ENCODE measurements at places on chromosomes 3 and 15.

- no peak for DNase-seq
Measured at GRCh38 chr3:72993391-72993790, 3.2 kb upstream of the PPP4R2 start.

DNA sequence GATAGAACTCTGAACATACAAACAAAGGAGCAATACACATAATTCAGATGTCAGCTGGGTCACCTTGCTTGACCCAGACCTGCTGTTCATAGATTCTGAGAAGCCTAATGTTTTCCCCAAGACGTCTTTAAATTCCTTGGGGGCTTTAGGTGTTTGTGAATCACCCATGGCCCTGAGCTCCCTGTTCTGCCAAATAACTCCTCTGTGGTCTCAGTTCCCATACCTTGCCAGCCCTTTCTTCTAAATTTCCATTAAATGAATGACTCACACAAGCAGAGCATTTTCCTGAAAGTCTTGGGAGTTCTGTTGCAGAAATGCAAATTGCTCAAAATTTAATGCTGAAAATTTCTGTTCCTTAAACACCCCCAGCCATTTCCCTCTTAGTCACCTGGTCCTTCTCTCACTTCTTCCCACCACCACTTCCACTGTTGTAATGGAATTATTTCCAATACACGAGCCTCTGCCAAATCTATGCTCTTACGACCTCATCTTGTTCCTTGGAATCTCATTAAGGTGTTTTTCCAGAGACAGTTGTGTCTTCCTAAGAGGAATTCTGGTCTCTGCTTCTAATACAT, 33.4 kb upstream of the PSMD6 start:
- no peak for DNase-seq

DNA sequence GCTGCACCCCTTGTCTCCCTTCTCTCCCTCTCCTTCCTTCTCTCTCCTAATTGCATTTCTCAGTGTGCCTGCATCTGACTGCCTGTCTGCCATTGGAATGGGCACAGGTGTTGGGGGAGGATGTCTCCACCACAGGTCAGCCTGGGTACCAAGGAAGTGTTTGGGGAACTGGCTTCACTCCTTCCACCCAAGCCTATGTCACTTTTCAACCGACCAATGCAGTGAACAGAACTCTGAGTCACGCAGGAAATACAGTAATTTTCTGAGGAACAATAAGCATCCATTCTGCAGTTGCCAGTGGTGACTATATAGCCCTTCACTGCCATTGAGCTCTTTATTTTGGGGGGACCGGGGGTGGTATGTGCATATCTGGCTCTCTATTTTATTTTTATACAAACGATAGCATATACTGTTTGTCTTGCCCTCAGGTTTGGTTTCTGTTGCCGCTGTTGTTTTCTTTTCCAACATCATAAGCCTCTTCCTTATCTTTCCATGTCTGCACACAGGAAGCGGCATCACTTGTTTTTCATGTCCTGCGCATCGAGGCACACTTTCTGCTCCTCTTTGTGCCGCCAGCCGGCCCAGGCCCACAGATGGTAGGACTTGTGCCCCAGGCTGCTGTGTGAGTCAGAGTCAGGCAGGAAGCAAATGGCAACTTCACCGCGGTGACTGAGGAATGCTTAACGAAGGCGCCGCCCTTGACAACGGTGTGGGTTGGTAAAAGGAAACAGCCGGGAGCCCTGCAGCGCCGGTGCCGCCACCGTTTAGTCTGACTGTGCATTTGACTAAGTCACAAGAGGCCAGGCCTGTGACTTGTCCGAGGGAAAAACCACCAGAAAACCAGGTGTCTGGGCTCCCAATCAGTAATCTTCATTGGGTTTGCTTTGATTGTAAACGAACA, 21.1 kb upstream of the CDCP1 start:
- DNase-seq: peak; percentile 73

GRCh38 chr3:60216462-60217075, 1034.7 kb downstream of the FHIT start:
- DNase-seq: no peak

DNA sequence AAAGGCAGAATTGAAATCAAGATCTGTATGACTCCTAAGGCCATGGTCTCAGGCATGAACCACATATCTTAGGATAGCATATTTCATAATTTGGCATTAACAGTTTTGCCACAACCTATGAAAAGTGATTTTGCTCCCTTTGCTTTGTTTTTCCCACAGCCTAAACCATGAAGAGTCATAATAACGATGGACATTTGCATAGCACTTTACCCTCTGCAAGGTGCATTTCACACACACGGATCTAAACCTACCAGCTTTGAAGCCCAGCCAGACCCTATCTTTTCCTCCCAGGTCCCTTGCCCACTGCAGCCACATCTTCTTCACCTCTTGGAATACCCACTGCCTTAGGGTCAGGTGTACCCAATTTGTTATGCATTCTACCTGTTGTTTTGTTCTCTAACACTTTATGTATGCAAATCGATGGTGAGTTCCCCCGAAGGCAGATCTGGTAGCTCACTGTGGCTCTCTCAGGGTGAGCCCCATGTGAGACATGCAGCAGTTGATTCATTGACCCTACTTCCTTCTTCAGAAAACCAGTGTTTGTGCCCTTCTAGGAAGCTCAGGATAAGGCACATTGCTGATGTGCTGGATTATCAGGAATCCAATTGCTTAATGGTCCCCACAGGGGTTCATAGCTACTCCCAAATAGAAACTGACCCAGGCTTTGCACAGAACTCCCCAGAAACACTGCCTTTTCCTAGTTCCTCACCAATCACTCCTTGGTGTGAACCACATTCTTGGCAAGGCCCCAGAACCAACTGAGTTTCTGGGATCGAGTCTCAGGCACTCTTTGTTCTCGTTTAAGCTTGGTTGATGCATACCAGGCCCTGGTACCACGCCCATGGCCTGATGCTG, 8.7 kb downstream of the ARHGAP31 start:
- no peak for DNase-seq

DNA sequence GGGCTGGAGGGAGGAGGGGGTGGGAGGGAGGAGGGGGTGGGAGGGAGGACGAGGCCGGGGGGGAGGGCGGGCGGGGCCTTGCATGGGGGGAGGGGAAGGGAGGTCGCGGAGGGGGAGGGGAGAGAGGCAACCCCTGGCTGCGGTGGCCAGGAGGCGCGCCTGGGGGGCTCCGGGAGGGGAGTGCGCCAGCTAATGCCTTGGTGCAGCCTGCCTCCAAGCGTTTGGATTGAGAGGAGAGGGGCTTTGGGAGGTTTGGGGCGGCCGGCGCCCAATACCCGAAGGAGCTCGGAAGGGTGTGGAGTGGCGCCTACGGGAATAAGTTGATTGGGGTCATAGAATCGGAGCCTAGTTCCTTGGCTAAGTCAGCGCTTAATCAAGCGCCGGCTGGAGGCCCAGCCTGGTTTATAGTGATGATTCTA, 557 bp downstream of the TFG start:
- no peak for DNase-seq

GRCh38 chr3:101036676-101037075, 43.5 kb upstream of the ABI3BP start:
- DNase-seq: no peak

DNA sequence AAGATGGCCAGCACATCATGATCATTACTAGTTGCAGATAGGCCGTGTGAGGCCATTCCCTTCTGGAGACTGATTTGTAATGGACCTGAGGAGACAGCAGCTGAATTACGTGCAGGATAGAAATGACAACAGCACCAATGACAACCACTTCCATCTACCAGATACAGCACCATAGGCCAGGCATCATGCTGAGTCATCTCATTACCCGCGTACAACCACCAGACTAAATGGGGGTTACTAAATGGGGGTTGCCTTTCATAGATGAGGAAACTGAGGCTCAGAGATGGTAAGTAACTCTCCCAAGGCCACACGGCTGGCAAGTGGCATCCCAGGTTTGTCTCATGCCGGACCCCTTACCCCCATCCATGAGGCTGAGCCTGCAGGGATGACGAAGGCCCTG, 32.8 kb upstream of the FAM107A start:
- no peak for DNase-seq

DNA sequence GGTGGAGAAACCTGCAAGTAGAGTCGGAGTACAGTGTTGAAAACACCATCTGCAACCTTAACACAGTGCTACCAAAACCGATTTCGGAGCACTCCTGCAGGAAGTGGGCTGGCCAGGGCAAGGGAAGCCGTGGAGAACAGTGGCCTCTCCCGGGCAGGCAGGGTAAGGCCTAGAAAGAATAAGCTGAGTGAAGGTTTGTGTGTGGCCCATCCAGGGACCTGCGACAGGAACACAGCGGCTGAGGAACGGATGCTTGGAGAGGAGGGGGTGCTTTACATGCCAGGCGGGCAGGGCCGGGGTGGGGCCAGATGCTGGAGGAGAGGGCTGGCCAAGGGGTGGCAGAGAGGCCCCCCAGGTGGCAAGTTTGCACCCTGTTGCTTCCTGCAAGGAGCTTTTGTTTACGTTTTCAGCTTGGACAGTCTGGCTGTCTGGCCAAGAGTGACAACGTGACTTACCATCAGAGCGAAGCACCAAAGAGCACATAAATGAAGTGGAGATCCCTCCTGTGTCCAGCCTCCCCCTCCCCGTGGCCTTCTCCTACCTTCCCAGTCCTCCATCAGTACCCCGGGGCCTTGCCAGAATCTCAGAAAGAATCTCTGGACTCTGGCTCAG, 156.5 kb downstream of the PGPEP1L start:
- peak; percentile 53 for DNase-seq

GRCh38 chr3:106030627-106030963, 161.8 kb upstream of the CBLB start:
- DNase-seq: no peak

- DNase-seq: no peak
Measured at GRCh38 chr15:28881170-28881569, 4.6 kb upstream of the APBA2 start.

- no peak for DNase-seq
Measured at GRCh38 chr3:69119138-69119537, 3.3 kb downstream of the LMOD3 start.

GRCh38 chr3:89955156-89955555, 847.7 kb downstream of the EPHA3 start:
- DNase-seq: no peak

DNA sequence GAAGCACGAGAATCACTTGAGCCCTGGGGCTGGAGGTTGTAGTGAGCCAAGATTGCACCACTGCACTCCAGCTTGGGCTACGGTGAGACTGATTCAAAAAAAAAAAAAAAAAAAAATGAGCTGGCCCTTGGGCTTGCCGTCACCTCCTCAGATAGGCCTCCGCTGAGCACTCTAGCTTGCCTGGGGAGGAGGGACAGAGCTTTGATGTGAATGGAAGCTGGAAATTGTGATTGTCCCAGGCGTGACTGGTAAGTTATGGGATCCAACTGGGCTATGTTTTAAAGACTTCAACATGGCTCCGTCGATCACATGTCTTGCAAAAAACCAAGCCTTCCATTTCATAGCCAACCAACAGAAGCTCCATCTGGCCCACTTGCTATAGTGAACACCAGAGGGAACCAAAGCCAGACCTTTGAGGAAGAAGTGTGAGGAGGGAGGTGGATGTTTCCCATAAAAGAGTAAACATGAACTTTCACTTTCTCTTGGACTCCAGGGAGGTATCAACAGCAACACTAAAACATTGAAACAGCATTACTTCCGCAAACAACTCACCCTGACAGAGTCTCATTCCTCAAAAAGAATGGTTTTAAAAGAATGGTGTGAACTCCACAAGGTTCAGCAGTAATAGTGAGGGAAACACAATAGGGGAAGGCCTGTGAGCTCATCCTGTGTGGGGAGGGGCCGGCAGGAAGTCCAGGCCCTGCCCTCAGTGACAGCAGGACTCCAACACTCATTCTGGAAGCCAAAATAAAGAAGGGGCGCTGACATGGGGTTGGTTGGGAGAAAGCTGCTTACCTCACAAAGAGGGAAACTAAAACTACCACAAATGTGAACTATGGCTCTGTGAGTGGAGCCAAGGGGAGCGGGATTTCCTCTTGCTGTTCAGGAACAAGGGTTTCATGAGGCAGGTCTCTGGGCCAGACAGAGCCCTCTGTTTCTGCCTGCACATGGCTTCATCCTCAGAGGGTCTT, 59.2 kb upstream of the IL12A start:
- no peak for DNase-seq
